Thyroid gland (tissue), 4 donors: ENCODE measurements at places on chromosomes 13 and 19. TPM values are rescaled to one million over a fixed set of nuclear protein-coding genes. Genes with fewer than 3 reads are reported as not detected.

The KLHL1 gene
- not detected for total RNA-seq

The TOMM40 gene
- 60.5 TPM for total RNA-seq

The IGFL2 gene
- not detected for total RNA-seq

The ZNF845 gene
- total RNA-seq = 9.7 TPM

The GGN gene
- 3.0 TPM for total RNA-seq

The PLPPR3 gene
- not detected for total RNA-seq

The LHFPL6 gene
- 48.9 TPM for total RNA-seq

The ICAM5 gene
- total RNA-seq = 1.0 TPM

GRCh38 chr19:13876834-13877233 is at the start of gene NANOS3:
TSS of gene NANOS3 (plus strand) at chr19:13877134. CDS start at chr19:13877249, 115 bp downstream.
- H3K27ac ChIP-seq = no peak within 1 kb of the TSS
- H3K4me3 ChIP-seq = no peak within 1 kb of the TSS

DNA sequence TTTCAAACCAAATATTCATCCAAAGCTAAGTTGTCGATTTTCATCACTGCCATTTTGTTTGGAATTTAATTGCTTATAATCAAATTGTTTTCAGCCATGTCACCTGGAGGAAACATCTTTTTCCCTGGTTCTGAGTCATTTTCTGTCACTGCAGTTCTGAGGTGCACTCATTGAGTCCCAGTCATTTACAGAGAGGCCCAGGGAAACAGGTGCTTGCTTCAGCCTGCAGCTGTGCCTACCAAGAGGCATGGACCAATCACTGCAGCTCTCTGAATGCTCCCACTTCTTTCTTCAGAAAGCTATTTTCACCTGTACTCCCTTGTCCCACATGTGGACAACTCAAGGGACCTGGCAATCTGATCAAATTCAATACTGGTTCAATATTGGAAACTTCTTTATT is 308.1 kb downstream of the COG6 start:
- DNase-seq = no peak
- H3K27me3 ChIP-seq = no peaks in the 10 kb centered on the region
- no peaks in the 10 kb centered on the region for H3K36me3 ChIP-seq
- H3K4me1 ChIP-seq = peaks cover 4% of the 10 kb centered on the region
- no peak overlapping the region for H3K4me3 ChIP-seq

DNA sequence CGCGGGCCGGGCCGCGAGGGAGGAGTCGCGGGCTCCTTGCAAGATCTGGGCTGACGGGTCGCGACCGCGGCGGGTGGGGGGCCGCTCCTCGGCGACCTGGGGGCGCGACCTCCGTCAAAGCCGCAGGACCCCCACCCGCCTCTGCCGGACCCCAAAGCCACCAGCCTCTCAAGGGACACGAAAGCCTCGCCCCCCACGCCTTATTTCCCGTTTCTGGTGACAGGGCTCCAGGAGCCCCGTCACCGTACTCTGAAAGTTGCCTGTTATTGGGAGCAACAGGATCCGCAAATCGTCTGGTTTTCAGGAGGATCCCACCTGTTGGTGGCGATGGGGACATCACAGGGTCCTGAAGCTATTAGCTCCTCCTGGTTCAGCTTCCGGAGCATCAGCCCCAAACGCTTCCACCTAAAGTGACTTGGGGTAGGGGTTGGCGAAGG is 530 bp downstream of the MAU2 start:
- peaks cover 32% of the 10 kb centered on the region for H3K4me1 ChIP-seq
- no peak for DNase-seq
- H3K36me3 ChIP-seq = peaks cover 3% of the 10 kb centered on the region
- H3K4me3 ChIP-seq = peak overlapping the region; percentile 98
- H3K27me3 ChIP-seq = no peaks in the 10 kb centered on the region
- peak overlapping the region; percentile 85 for H3K27ac ChIP-seq

DNA sequence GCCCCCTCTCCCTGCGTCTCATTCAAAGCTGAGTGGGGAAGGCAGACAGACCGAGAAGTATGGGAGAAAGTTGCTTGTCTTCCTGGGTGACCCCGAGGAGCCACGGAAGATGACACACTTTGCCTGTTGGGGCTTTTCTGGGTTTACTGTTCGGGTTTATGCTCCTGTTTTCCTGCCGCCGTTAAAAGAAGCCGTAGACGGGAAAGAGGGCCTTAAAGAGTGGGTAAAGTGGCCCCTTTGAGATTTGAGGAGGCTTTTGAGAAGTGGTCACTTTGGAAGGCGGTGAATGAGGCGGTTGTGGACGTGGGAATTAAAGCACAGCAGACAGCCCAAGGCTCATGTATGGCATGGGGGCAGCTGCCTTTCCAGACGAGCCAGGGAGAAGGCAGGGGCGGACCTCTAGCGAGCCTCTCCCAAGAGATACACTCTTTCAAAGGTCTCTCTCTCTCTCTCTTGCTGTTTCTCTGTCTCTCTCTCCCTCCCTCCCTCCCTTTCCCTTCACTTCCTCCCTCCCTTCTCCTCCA is 493 bp upstream of the LHFPL6 start:
- H3K36me3 ChIP-seq = no peaks in the 10 kb centered on the region
- H3K4me1 ChIP-seq = peaks cover 7% of the 10 kb centered on the region
- no peaks in the 10 kb centered on the region for H3K27me3 ChIP-seq
- peak; percentile 6 for DNase-seq

DNA sequence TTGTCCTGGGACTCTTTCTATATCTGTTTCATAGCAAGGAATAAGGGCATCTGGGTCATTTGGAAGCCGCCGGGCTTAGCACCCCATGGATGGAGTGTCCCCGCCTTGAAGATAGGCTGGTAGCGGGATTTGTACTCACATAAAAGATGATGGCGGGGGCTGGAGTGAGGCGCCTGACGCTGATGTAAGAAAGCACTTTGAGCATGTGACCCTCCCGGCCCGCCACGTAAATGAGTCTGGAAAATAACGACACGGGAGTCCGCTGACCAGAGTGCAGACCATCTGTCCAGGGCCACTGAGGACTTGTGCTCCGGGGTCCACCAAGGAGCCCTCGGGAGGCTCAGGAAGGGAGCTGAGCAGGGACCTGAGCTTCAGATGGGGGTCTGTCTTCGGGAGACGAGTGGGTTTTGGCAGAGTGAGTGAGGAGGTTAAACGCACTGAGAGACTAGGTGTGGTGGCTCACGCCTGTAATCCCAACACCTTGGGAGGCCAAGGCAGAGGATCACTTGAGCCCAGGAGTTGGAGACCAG is 25.8 kb downstream of the SLC7A9 start:
- H3K27ac ChIP-seq = no peak overlapping the region
- H3K27me3 ChIP-seq = no peaks in the 10 kb centered on the region
- H3K4me3 ChIP-seq = no peak overlapping the region
- DNase-seq = no peak

GRCh38 chr13:78600280-78600883 is 3.0 kb downstream of the POU4F1 start:
- H3K36me3 ChIP-seq = no peaks in the 10 kb centered on the region
- H3K27ac ChIP-seq = no peak overlapping the region
- H3K27me3 ChIP-seq = peaks cover 78% of the 10 kb centered on the region
- H3K4me1 ChIP-seq = peaks cover 8% of the 10 kb centered on the region
- DNase-seq = no peak

GRCh38 chr13:63167699-63168337 is 1752.2 kb upstream of the PCDH20 start:
- DNase-seq = no peak
- H3K36me3 ChIP-seq = no peaks in the 10 kb centered on the region
- no peaks in the 10 kb centered on the region for H3K4me1 ChIP-seq
- H3K27ac ChIP-seq = no peak overlapping the region
- no peak overlapping the region for H3K4me3 ChIP-seq

- H3K36me3 ChIP-seq = no peaks in the 10 kb centered on the region
- H3K4me3 ChIP-seq = no peak overlapping the region
- no peak for DNase-seq
- no peaks in the 10 kb centered on the region for H3K27me3 ChIP-seq
- H3K27ac ChIP-seq = no peak overlapping the region
Observed at GRCh38 chr19:16807549-16808284, 21.5 kb upstream of the SIN3B start.

DNA sequence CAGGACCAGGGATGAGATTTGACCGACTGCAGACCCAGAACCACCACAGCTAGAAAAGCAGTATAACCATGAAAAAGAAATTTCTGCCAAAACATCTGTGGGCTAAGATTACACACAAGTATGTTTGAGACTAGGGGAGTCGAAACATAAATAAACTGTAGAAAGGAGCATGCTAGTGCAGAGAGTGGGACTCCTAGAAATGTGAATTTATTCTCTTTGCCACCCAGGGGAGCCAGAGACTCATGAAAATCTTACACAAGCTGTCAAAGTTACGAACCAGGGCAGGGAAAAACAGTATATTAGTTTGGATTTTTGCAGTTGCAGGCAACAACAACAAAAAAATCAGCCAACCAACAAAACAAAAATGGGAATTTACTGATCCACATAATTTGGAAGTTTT is 12.3 kb upstream of the HSPH1 start:
- H3K27ac ChIP-seq = no peak overlapping the region
- H3K4me1 ChIP-seq = peaks cover 6% of the 10 kb centered on the region

DNA sequence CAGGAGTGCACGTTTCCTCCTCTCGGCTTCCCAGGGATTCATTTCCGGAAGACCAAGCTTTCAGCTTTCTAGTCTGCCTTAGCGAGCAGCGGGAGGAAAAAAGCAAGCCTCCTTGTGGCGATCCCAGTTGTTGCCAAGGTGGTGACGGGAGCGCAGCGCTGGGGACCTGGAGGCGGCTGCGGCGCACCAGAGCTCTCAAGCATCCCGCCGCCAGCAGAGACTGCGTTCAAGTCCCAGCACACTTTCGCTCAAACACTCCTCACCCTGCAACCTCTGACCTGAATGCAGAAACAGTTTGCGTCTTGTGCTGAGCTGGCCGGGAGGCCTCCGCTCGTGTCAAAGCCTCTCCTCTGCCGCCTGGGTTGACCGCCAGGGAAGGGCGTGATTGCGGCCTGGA is 4.9 kb downstream of the GSX1 start:
- H3K4me1 ChIP-seq = peaks cover 8% of the 10 kb centered on the region
- no peak overlapping the region for H3K27ac ChIP-seq
- H3K4me3 ChIP-seq = no peak overlapping the region
- no peaks in the 10 kb centered on the region for H3K36me3 ChIP-seq
- H3K27me3 ChIP-seq = peaks cover 34% of the 10 kb centered on the region

- H3K36me3 ChIP-seq = no peaks in the 10 kb centered on the region
- H3K27me3 ChIP-seq = no peaks in the 10 kb centered on the region
- H3K4me1 ChIP-seq = no peaks in the 10 kb centered on the region
- no peak overlapping the region for H3K27ac ChIP-seq
Observed at GRCh38 chr19:15666883-15667282, 6.0 kb upstream of the CYP4F12 start.

- no peak for DNase-seq
- H3K4me1 ChIP-seq = no peaks in the 10 kb centered on the region
- H3K4me3 ChIP-seq = no peak overlapping the region
- H3K27me3 ChIP-seq = no peaks in the 10 kb centered on the region
Observed at GRCh38 chr19:1366296-1366695, 17.4 kb upstream of the NDUFS7 start.

DNA sequence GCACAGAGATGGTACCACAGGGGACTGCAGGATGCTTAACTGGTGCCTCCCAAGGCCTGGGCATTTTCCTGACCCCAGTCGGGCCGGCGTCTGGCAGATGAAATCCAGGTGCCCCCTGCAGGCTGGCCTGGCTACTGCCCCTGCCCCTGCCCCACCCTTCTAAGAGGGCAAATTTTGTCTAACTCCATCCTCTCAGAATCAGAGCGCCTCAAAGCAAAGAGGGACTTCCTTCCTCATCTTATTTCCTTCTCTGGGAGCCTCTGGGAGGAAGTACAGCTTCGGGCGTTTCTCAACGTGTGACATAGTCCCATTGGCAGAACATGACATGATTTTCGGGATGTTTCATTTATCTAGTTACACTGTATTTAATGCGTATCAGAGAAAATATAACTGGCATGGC is 2.7 kb downstream of the PRKACA start:
- DNase-seq = peak; percentile 32
- peak overlapping the region; percentile 7 for H3K27ac ChIP-seq
- H3K27me3 ChIP-seq = no peaks in the 10 kb centered on the region
- no peak overlapping the region for H3K4me3 ChIP-seq
- H3K36me3 ChIP-seq = no peaks in the 10 kb centered on the region

GRCh38 chr19:54790711-54791110 is 12.7 kb upstream of the KIR2DL4 start:
- H3K4me3 ChIP-seq = no peak overlapping the region
- no peaks in the 10 kb centered on the region for H3K27me3 ChIP-seq

DNA sequence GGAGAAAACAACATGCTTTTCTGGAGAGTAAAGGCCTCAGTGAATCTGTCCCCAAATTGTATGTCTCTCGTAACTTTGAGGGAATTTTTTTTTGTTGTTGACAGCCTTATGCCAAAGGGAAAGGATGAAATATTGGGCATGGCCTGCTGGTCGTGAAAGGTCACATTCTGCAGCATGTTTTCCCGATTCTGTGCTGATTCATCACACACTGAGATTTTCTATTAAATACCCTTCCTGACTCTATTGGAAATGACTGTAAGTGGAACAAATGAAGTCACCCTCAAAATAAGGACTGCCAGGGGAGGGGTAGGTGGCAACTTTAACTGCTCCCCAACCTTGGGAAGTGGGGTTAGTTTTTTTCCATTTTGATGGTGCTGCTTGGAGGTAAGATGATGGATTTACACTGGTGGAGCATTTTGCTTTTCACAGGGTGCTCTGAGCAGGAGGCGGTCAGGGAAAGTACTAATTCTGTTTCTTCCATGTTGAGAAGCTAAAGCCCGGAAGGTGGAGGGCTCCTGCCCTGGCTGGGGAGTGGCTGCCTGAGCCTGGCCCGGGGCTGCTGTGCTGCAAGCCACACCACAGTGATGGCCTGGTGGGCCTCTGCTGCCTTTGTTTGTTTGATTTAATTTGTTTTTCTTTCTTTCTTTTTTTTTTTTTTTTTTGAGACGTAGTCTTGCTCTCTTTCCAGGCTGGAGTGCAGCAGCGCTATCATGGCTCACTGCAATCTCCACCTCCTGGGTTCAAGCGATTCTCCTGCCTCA is 116.8 kb upstream of the SPATA13 start:
- DNase-seq = no peak
- H3K4me1 ChIP-seq = no peaks in the 10 kb centered on the region
- H3K27me3 ChIP-seq = no peaks in the 10 kb centered on the region

GRCh38 chr13:111216166-111216960 is 101.3 kb downstream of the ARHGEF7 start:
- H3K27ac ChIP-seq = no peak overlapping the region
- H3K4me3 ChIP-seq = no peak overlapping the region
- DNase-seq = peak; percentile 49
- no peaks in the 10 kb centered on the region for H3K27me3 ChIP-seq

- H3K27me3 ChIP-seq = no peaks in the 10 kb centered on the region
- no peak for DNase-seq
- H3K27ac ChIP-seq = no peak overlapping the region
- H3K4me1 ChIP-seq = no peaks in the 10 kb centered on the region
- H3K4me3 ChIP-seq = no peak overlapping the region
- H3K36me3 ChIP-seq = no peaks in the 10 kb centered on the region
Observed at GRCh38 chr19:42942187-42942789, 5.3 kb upstream of the PSG7 start.
